Right lung (tissue), 10 donors: ENCODE measurements at places on chromosomes 3 and 15. TPM values are rescaled to one million over a fixed set of nuclear protein-coding genes. Genes with fewer than 3 reads are reported as not detected.

- DNase-seq, result no peak
Measured at GRCh38 chr15:28184166-28184565, 85.1 kb upstream of the OCA2 start.

- DNase-seq, result peak; percentile 16
Measured at GRCh38 chr3:9951962-9952805, at the start of gene PRRT3. Gene PRRT3 (minus strand): TSS chr3:9952408. CDS start chr3:9950115, 2,293 bp downstream.

GRCh38 chr15:92111291-92111690 lies 257.8 kb downstream of the SLCO3A1 start:
- no peak for DNase-seq

- DNase-seq, result no peak
Measured at GRCh38 chr3:52463416-52463815, 8.0 kb downstream of the NISCH start.

DUOX1 gene
- polyA plus RNA-seq, result 7.8 TPM
